ENCODE measurements at places on chromosomes 6 and 20.

- no peak for DNase-seq
Observed at GRCh38 chr6:45075246-45075645, 252.9 kb upstream of the RUNX2 start.

DNA sequence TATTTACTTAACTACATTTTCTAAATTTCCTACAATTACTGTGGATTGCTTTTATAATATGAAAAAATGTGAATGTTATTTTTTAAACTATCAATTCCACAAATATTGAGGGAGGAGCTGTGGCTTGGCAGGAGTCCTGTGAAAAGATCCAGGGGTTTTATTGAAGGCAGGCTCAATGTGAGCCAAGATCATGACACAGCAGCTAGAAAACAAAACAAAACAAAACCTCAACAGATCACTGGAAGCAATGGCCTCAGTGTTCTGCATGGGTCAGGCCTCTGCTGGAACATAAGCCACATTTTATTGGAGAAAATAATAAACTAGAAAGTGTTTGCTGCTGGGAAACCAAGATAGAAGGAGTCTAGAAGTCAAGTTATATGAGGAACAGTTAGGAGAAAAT, 19.4 kb upstream of the RCAN2 start:
- DNase-seq: no peak

- no peak for DNase-seq
Observed at GRCh38 chr6:27809067-27809938, 102.9 kb downstream of the OR2B2 start.

GRCh38 chr20:22578221-22579118, 5.9 kb downstream of the FOXA2 start:
- no peak for DNase-seq

- DNase-seq: no peak
Observed at GRCh38 chr6:148735989-148736388, 10.8 kb upstream of the UST start.

- DNase-seq: no peak
Observed at GRCh38 chr20:37388831-37389230, 42.9 kb downstream of the SRC start.

DNA sequence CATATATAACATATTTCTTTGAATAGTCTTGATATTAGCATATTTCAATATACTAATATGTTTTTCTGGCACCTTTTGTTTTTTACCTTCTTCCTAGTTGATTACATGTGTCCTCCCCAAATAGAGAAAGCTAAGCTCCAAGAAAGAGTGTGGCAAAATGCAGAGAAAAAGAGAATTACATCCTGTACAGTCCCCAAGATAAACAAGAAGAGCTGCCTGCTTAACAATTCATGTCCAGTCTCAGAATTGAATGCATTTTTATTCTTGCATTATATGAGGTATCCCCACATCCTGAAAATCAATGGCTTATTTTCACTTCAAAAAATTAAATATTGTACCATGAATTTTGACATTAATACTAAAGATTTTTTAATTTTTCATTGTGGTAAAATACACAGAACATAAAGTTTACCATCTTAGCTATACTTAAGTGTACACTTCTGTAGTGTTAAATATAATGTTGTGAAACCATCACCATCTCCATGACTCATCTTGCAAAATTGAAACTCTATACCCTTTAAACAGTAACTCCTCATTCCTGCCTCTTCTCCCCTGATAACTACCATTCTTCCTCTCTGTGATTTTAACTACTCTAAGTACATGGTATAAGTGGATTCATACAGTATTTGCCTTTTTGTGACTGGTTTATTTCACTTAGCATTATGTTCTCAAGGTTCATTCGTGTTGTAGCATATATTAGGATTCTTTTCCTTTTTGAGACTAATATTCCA, 490.3 kb downstream of the COL12A1 start:
- DNase-seq: no peak

GRCh38 chr6:109456710-109457561, 1.4 kb upstream of the MICAL1 start:
- no peak for DNase-seq

- no peak for DNase-seq
Observed at GRCh38 chr6:170524172-170524502, 29.0 kb downstream of the PSMB1 start.

- no peak for DNase-seq
Observed at GRCh38 chr20:56762829-56763228, 133.7 kb downstream of the TFAP2C start.

GRCh38 chr20:55701467-55701866, 303.9 kb downstream of the CBLN4 start:
- no peak for DNase-seq

- DNase-seq: no peak
Observed at GRCh38 chr20:31440012-31440659, at the start of gene DEFB123. TSS of gene DEFB123 (plus strand) at chr20:31440632. CDS start at chr20:31440699, 67 bp downstream.

DNA sequence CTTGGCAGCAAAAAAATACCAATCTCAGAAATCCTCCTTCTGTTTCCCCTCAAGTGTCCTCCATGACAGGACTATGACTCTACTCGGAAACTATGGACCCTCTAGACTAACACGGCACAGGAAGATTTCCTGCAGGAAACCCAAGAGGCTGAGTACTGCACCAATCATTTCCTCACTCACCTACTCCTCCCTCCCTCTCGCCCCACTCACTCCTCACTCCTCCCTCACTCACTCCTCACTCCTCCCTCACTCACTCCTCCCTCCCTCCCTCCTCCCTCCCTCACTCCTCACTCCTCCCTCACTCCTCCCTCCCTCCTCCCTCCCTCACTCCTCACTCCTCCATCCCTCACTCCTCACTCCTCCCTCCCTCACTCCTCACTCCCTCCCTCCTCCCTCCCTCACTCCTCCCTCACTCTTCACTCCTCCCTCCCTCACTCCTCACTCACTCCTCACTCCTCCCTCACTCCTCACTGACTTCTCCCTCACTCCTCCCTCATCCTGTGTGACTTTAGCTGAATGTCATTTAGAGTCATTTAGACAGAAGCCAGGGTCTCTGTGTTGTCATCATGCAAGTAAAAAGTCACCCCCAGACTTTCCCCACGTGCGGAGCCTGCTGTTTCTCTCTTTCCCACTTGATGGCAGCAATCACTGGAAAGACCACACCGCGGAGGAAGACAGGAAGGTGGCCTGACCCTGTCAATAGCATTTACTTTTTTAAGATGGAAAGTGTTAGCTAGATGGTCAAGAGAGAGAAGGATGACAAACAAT, 226.8 kb upstream of the PDE10A start:
- no peak for DNase-seq

DNA sequence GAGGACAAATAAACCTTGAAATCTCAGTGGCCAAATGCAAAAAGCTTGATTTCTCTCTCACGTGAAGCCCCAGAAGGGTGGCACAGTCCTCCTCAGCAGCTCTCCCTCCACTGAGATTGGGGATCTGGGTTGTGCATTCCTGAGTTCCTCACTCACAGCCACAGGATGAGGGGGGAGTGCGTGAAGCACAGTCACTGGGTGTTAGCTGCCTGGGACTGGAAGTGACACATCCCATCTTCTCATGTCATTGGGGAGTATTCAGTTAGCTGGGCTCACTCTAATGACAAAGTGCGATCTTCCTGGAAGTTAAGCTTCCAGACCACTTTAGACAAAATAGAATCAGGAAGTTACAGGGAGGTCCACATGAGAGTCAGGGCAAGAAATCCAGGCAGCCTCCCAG, 192.2 kb upstream of the LRFN2 start:
- DNase-seq: no peak

- DNase-seq: no peak
Observed at GRCh38 chr6:158816803-158817727, 2.1 kb downstream of the EZR start.

GRCh38 chr20:2873747-2874041, 413 bp downstream of the PTPRA start:
- no peak for DNase-seq

GRCh38 chr6:167711768-167712730, 114.7 kb upstream of the AFDN start:
- no peak for DNase-seq

DNA sequence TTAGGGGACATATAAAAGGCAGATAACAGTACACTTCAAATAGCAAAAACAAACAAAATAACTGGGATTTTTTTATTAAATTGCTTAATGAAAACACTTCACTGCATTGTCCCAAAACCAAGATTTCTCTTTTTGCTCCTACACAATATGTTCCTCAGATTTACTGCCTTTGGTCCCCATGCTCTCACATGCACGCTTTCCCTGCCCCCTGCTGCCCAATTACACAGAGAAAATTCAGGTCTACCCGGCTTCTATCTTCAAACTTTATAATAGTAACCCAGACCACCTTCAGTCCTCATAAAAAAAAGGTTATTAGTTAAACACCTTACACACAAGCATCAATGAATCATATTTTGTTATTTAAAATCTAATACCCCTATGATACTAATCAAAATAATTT, 673.8 kb upstream of the HS3ST5 start:
- no peak for DNase-seq

- no peak for DNase-seq
Observed at GRCh38 chr6:127206531-127207095, 60.1 kb upstream of the RNF146 start.

- no peak for DNase-seq
Observed at GRCh38 chr20:2829376-2829775, 11.1 kb downstream of the PCED1A start.

GRCh38 chr20:3258429-3258828, 19.4 kb upstream of the SLC4A11 start:
- no peak for DNase-seq

- no peak for DNase-seq
Observed at GRCh38 chr20:34199183-34199582, 42.0 kb upstream of the ASIP start.

DNA sequence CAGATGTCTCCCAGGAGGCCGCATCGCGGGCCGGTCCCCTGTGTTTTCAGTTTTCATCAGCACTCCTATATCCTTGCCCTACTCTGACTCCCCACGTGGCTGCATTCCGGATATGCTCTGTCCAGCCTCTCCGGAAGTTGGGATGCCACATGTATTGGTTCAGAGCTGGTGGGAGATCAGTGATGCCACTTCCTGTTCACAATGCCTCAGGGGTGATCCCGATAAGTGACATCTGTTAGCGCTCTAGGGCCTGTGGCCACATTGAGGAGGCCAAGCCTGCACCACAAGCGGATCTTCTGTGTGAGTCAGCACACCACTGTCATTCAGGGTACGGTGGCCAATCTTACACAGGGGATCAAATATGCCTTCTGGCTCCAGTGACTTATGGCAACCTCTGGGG, 57.8 kb downstream of the PPP1R3G start:
- DNase-seq: no peak
